ENCODE measurements at places on chromosomes 3 and 15.

DNA sequence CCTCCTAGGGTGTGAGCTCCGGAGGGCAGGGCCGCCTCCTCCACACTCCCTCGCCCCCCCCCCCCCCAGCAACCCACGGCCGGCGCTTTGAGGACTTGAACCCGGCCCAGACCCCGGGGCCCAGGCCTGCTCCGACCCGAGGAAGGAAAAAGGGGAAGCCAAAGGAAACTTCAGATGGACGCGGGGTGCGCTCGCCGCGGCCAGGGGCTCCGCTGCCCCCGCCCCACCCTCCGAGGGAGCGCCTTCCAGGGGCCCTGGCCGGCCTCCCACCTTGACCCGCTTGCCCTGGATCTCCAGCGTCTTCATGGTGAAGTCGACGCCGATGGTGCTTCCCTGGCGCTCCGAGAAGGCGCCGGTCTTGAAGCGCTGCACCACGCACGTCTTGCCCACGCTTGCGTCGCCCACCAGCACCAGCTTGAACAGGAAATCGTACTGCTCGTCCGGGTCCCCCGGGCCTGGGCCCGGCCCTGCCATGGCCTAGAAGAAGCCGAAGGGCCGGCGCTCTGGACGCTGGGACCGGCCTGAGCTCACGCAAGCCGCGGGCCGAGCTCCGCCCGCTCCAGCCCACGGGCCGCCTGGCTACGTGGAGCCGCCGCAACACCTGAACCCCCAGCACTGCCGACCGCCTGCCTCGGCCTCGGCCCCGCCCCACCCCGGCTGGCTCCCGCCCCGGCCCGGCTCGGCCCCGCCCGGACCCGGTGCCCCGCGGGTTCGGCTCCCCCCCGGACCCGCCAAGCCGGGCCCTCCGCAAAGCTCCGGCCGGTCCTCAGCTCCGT is 400 bp downstream of the RAB43 start:
- DNase-seq = no peak

GRCh38 chr15:48866141-48866563 is 11.8 kb upstream of the EID1 start:
- no peak for DNase-seq

DNA sequence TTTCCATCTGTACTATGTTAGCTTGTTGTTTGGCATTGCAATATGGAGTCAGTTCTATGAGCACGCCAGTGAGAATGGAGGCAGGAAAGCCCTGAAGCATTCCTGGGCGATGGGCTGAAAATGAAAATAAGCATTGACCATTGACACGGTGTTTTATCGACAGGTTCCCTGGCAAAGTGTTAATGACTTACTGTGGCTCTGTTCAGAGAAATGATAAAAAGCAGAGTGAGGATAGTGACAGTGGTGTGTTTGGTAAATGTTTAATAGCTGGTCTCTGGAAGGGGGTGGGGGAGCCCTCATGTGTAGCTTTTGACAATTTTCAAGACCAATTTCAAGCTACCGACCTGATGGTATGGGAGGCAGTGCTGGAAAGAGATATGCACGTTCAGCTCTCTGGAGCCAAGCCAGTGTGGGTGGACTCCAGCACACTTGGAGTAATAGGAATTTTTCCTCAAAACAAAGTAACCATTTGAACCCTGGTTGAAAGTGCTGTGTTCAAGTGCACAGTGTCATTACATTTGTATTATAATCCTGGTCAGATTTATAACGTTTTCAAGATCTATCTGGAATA is 341.7 kb upstream of the ROBO2 start:
- DNase-seq = no peak

GRCh38 chr3:60055765-60056164 is 1005.9 kb upstream of the CFAP20DC start:
- no peak for DNase-seq

DNA sequence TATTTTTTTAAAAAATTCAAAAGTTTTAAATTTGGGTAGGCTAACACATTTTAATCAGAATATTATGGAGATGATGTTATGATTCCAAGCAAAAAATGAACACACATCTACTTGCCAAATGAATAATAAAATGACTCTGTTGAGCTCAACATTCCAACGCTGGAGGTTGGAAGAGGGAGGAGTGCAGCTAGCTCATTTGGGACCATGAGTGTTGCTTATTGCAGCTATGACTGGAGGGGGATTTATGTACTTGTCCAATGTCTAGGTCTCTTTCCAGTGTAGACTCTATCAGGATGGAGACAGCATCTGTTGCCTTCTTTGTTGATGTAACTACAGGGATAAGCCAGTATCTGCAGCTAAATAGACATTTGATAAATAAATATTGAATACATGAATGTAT is 310.6 kb downstream of the CACNA2D3 start:
- no peak for DNase-seq

DNA sequence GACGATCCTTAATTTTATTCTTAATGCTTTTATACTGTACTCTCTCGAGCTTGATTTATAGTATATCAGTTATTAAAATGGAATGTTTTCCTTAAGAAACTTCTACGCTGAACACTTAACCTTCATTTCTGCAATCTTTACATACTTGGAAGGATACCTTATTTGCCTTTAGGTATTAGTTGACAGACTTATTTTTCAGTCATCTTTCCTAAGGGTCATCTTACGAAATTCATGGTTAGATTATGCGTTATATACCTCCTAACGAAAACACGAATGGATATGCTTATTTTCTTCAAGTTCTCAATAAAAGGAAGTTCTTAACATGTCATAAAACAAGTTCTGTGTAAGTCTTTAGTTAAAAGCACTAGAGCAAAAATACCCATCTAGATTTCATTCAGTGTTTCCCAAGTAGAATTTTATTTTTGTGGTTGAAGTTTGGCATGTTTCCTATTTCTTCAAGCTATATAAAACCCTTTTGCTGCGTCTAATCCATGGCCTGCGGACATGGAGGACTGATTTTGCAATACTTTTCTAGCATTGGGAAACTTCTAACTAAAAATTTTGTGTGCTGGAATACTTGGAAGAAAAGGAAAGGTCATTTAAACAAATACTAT is 231.3 kb downstream of the TP63 start:
- no peak for DNase-seq

DNA sequence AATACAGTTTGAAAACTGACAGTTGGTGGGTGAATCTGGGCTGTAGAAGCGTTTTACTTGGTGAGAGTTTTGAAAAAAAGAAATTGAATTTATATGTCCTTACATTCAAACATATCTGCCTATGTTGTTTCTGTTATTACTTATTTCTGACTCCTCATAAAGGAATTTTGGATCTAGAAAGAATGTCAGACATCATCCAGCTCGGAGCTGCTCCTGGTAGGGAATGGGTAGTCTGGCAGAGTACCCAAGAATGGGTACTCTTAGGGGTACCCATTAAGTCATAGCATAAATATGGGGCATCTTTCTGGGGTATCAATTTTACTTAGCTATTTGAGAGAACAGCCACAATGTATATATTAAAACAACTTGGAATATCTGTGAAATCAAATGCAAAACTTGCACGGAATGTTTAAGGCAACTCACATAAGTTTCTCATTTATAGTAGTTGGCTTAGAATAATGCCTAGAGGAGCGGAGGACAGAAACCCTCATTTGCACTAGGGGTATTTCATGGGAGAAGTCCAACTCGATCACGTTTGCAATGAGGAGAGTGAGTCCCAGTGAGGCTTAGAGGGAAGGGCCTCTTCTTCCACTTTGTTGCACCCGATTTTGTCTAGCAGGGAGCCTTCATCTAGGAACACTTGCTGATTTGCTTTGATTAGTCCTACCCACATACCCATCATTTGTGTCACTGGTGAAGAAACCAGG is 2.4 kb upstream of the LARP6 start:
- no peak for DNase-seq

GRCh38 chr3:152309535-152310307 is 41.0 kb downstream of the MBNL1 start:
- no peak for DNase-seq

Measured in stimulated activated CD4-positive, alpha-beta T cell treated with anti-CD3 and anti-CD28 coated beads, Interleukin-15, amount 100 ng/mL, for 1 hour (primary cell).